Effector CD4-positive, alpha-beta T cell (primary cell): ENCODE measurements at places on chromosomes 16 and 17.

GRCh38 chr16:79673635-79674034 lies 73.1 kb upstream of the MAF start:
- DNase-seq, result no peak

- no peak for DNase-seq
Measured at GRCh38 chr17:50318501-50319285, 27.2 kb upstream of the XYLT2 start.

- DNase-seq, result no peak
Measured at GRCh38 chr17:1931844-1932579, 93.1 kb downstream of the RTN4RL1 start.

- no peak for DNase-seq
Measured at GRCh38 chr17:73476890-73477350, 165.1 kb upstream of the CDC42EP4 start.

DNA sequence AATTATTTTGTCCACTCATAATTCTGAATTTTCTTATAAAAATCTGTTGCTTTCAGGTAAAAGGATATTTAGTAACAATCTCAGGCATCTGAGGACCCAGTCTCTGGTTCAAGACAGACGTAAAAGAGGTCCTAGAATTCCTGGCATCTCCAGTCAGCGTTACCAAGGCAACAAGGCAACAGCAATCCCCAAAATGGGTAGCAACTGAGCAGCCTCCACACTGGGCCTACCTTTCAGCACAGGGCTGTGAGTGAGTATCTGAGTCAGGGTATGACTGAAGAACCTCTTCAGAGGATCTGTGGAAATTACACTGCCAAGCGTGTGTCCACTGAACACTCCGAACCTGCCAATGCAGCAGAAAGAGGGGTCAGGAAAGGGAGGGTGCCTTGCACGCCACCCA lies 20.8 kb downstream of the FANCA start:
- no peak for DNase-seq

- DNase-seq, result no peak
Measured at GRCh38 chr16:56257666-56258342, 66.5 kb downstream of the GNAO1 start.

GRCh38 chr16:12613131-12613991 lies 190.3 kb downstream of the CPPED1 start:
- DNase-seq, result no peak

DNA sequence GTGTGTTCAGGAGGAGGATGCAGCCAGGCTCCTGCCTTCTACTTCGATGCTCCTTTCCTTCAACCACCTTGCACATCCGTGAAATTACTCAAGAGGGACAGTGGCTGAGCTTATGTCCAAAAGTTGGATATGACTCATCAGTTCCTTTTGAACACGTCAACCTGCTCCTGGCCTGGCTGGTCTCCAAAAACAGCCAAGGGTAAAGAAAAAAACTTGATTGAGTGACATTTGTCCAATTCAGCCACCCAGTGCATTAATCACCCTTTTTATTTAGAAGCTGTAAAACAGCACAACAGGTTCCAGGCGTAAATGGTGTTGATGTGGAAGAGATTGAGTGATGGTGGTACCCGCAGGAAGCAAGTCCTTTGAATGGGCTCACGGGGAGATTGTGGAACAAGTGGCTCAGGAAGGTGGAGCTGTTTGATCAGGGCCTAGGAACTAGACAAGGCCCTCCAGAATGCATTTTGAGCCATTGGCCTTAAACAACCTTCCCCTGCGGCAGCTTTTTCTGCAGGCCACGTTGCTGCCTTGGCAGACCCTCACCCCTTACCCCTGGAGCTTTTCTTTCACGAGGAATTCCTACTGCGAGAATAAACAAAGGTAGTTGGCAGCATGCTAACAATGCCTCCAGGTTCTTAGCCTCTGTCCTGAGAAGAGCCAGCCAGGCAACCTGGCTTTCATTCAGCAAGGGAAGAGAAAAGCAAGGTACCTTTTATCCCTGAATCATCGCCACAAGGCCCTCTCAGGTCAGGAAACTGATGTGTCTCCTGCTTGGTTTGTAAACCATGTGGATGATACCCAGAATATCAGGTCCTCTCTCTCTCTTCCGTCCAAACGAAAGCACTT lies 173.3 kb upstream of the CACNG5 start:
- DNase-seq, result no peak

GRCh38 chr16:86558355-86559193 lies 3.5 kb upstream of the MTHFSD start:
- no peak for DNase-seq

DNA sequence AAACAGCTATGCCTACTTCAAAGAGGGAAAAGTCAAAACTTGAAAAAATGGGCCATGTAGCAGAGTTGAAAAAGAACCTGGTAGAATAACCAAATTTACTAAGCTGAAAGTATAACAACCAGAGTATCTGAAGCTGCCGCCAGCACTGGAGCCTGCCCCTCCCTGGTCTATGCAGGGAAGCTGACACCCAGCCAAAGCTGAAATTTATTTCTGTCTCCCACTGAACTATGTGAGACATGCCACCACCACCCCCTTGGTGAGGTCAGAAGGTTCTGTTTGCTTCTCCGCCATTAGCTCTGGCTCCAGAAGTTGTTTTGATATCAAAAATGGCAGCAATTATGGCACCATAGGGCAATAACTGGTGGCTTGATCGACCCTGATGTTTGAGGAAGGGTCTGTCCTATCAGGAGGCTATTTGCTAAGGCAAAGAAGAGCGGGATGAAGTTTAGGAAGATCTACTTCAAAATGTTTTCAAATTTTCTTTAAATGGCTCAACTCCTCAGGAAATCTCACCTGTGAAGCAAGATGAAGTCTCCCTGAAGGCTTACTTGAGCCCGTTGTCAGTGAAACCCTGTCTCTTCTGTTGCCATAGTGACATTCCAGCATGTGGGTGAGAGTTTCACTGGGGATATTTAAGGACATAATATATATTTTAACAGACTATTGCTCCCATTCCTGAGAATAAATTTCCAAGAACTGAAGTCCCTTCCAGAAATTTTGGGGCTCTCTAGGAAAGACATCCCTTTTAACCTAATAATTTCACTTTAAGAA lies 122.0 kb downstream of the COPRS start:
- DNase-seq, result no peak

GRCh38 chr17:77968788-77969187 lies 10.3 kb downstream of the TNRC6C start:
- no peak for DNase-seq

GRCh38 chr16:73015612-73016487 lies 32.1 kb downstream of the ZFHX3 start:
- DNase-seq, result no peak

GRCh38 chr16:60748366-60748765 lies 1287.9 kb downstream of the CDH8 start:
- no peak for DNase-seq
